Cerebellar nuclear complex (tissue), 1 donor: ENCODE measurements at places on chromosomes 7 and 10.

- no peak for DNase-seq
Observed at GRCh38 chr10:118310822-118311221, 31.3 kb downstream of the FAM204A start.

GRCh38 chr7:5457245-5457735, 33.7 kb upstream of the TNRC18 start:
- DNase-seq, result no peak

GRCh38 chr10:635088-635861, 54.2 kb downstream of the DIP2C start:
- no peak for DNase-seq

DNA sequence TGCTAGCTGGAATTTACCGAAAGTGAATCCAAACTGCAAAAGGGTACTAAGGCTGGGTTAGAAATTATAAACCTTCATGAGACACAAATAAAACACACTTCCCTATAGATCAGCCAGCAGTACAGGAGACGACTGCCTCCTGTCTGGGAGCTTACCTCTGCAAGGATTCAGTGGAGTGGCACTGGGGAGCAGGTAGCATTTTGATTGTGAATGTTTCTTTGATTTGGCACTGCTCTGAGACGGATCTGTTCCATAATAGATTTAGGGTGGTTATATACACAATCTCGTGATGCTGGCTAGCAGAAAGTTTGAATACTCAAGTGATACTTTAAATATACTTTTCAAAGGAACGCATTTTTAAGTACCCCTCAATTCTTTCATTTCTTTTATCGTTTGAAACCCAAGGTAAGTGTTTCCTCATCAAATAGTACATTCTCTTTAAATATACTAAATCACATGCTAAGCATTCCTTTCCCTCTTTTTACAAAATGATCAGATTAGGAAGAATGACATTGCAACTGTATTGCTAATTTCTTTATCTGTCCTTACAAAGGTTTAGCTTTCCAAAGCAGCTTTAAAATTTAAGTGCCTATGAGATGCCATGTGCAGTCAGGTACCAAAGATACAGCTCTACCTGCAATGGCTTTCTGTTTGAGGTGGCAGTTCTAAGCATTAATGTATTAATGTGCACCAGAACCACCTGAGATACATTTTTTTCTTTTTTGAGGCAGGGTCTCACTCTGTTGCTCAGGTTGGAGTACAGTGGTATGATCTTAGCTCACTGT, 20.6 kb upstream of the CHCHD3 start:
- DNase-seq, result no peak

DNA sequence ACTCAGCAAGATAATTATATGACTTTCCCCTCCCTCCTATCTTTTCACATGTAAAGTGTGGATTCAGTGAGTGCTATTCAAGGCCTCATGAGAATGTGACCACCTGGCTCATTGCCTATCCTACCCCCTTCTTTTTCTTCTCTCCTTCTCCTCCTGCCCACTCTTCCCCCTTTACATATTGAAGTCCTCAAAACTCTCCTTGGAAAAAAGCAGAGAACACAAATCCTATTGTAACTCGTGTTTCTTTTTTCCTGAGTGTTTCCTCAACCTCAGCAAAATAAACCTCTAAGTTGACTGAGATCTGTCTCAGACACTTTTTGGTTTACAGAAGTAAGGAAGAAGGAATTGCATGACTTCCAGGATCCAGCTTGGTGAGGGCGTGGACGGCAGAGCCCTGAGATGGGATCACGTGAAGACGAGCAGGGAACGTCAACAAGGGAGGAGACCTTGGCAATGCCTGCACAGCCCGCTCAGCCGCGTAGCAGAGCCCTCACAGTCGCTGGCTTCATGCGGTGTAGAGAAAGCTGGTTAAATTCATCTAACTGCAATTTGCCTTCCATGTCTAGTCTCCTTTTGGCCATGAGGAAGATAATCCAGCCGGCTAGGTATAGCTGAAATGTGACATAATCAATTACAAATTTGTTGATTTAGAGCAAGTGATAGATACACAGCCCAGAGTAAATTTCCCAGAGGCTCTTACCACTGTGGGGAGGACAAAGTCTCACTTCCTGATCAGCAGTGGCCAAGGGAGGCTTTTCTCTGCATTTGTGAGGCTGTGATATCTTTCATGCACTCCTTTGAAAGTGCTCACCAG, 75.7 kb downstream of the LYZL2 start:
- DNase-seq, result no peak

DNA sequence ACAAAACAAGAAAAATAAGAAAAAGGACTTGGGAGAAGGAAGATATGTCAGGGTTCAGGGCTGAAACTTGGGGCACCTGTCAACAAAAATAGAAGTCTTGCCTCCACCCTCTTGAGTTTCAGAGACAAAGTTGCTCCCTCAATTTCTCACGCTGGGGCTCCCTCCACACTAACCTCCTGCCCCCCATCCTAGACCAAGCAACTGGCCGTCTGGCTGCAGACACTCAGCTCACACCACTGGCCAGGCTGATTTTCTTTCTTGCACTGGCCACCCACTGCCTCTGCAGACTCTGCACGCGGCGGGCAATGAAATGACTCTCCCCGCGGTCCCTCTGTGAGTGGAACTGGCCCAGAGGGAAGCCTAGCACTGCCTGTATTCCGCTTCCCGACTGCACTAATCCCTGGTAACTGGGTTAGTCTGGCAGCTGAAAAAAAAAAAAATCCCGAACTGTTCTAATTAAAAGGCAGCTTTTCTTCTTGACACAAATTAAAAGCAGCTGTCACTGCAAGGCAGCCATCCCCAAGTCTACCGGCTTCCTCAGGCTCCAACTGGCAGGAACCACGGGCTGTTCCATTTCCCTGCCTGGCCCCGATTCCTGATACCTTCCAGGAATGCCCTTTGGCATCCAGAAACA, 83.5 kb downstream of the SPDYE5 start:
- no peak for DNase-seq

- no peak for DNase-seq
Observed at GRCh38 chr10:122458693-122459092, 2.7 kb upstream of the HTRA1 start.
